ENCODE measurements at places on chromosomes 6 and 20. TPM values are rescaled to one million over a fixed set of nuclear protein-coding genes. Genes with fewer than 3 reads are reported as not detected.

GRCh38 chr6:82862543-82862942, 203.1 kb downstream of the UBE3D start:
- H3K4me1 ChIP-seq, result no peaks in the 10 kb centered on the region
- DNase-seq, result no peak
- no peaks in the 10 kb centered on the region for H3K27me3 ChIP-seq
- no peaks in the 10 kb centered on the region for H3K36me3 ChIP-seq
- H3K4me3 ChIP-seq, result no peak overlapping the region
- H3K27ac ChIP-seq, result no peak overlapping the region

The EBF4 gene
- 24.3 TPM for total RNA-seq

The PLAGL2 gene
- total RNA-seq, result 15.0 TPM

The OR2B6 gene
- total RNA-seq, result not detected

The PNLDC1 gene
- total RNA-seq, result not detected

DNA sequence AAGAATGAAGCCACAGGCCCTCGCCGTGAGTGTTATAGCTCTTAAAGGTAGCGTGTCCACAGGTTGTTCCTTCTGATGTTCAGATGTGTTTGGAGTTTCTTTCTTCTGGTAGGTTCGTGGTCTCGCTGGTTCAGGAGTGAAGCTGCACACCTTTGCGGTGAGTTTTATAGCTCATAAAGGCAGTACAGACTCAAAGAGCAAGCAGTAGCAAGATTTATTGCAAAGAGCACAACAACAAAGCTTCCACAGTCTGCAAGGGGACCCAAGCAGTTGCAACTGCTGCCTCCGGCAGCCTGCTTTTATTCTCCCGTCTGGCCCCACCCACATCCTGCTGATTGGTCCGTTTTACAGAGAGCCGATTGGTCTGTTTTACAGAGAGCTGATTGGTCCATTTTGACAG, 5.2 kb downstream of the HIVEP1 start:
- DNase-seq, result no peak
- H3K4me3 ChIP-seq, result no peak overlapping the region
- no peaks in the 10 kb centered on the region for H3K4me1 ChIP-seq

GRCh38 chr20:59018817-59019216, 412 bp upstream of the TUBB1 start:
- H3K4me3 ChIP-seq, result no peak overlapping the region
- H3K4me1 ChIP-seq, result no peaks in the 10 kb centered on the region
- no peaks in the 10 kb centered on the region for H3K27me3 ChIP-seq

DNA sequence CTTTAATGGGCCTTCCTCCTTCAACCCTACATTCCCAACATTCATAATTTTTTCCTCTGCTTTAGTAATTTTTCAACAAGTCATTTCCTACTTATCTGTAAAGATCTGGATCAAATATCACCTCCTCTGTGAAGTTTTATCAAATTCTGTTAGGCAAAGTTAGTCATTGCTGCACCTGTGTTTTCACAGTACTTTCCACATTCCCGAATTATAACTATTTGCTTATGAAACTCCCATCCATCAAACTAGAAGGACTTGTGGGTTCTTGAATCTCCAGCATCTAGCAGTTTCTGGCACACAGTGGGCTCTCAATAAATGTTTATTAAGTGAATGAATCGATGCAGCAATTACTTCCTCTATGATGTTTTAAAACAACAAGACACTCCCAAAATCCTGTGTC, 257.6 kb downstream of the HDGFL1 start:
- DNase-seq, result no peak
- H3K36me3 ChIP-seq, result no peaks in the 10 kb centered on the region
- H3K27ac ChIP-seq, result no peak overlapping the region
- no peaks in the 10 kb centered on the region for H3K4me1 ChIP-seq
- no peaks in the 10 kb centered on the region for H3K27me3 ChIP-seq
- no peak overlapping the region for H3K4me3 ChIP-seq

The LHFPL5 gene
- total RNA-seq, result not detected

GRCh38 chr6:151761851-151762250, 45.6 kb upstream of the ESR1 start:
- H3K4me3 ChIP-seq, result no peak overlapping the region
- H3K27me3 ChIP-seq, result no peaks in the 10 kb centered on the region
- no peaks in the 10 kb centered on the region for H3K4me1 ChIP-seq
- no peaks in the 10 kb centered on the region for H3K36me3 ChIP-seq
- H3K27ac ChIP-seq, result peak overlapping the region; percentile 5

The LCA5 gene
- total RNA-seq, result 10.2 TPM

The ARFRP1 gene
- total RNA-seq, result 31.5 TPM

Measured in uterus (tissue), 4 donors.